ENCODE measurements at places on chromosomes 4 and X.
A peak's percentile ranks its signal among the peaks of the same experiment; 100 is the strongest.

DNA sequence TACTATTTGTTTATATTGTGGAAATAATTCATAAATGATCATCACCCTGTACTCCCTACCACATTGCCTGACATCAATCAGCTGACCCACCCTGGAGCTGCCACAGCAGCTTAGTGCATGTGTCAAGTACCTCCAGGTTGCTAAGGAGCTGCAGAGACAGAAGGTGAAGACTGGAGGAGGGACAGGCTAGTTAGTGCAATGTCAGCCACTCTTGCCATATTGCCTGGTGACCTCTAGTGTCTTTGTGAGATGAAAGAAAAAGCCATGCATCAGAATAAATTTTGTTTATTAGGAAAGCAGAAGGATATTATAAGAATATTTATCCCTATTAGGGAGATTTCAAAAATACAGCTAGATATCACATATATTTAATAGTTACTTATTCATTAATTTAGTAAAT, 243.9 kb upstream of the FAT4 start:
- no peak for DNase-seq

DNA sequence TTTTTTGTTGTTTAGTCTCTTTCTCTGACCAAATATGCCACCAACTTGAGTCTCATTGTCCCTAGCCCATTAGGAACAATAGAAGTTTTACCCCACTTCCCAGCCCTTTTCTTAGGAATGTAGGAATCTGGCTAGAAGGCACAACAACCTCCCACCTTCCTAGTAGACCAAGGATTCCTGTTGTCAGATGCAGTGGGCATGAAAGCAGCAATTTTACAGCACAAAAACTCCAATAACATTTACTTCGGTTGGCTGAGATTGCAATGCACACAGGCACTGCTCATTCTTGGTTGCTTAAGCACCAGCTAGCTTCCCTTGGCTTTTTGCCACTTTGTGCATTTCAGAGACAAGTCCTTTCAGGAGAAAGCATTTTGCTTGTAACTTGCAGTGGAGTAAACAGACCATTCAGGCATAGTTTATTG, 312.8 kb downstream of the TENM3 start:
- no peak for DNase-seq

DNA sequence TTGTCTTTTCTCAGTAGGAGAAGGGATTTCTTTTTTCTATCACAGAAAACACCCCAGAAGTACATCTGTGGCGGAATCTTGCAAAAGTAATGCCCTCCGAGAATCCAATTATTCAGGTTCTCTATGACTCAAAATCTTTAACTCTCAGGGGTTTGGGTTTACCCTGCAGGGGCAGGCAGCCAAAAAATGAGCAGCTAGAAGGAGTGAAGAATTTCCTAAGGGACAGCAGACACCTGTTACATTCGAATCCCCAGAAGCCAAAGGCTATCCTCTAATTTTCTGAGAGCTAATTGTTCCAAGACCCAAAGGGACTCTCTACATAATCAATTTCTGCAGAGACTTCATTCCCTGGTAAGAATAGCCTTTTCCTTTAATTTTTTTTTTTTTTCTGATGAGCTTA, 27.5 kb upstream of the CBR4 start:
- DNase-seq: no peak

DNA sequence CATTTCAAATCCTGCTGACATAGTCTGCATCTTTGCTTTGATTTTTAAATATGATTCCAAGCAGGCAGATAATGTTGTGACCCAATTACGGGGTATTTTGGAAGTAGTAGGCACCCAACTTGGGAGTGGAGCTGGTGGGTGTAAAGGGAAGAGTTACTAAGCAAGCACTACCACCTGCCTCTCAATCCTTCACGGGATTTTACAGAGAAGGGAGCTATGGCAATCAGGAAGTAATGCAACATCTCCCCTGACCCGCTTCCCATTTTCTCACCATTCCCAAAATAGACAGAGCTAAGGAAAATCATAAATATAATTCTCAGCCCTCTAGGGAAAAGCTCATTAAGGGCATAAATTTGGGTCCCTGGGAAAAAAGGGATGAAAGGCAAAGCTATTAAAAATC, 9.2 kb downstream of the APBB2 start:
- no peak for DNase-seq

- DNase-seq: no peak
These were observed 719.0 kb upstream of the FRG1 start for GRCh38 chr4:189221691-189222090.

DNA sequence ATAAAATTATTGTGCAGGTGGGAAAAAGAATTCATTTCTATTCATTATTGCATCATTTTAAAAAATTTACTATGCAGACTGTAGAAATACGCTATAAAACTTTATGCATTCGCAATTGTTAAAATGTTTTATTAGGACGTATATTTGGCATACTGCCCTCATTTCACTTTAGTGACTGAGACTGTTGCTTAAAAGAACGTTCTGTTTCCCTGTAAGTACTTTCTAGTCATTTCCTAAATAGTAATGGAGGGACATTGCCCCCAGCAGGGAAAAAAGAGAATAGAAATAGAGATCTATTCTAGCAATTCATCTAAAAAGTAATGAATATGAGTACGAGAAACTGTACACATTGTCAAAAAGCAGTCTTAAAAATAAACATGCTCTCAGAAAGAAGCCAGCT, 1295.8 kb upstream of the TENM3 start:
- DNase-seq: no peak

DNA sequence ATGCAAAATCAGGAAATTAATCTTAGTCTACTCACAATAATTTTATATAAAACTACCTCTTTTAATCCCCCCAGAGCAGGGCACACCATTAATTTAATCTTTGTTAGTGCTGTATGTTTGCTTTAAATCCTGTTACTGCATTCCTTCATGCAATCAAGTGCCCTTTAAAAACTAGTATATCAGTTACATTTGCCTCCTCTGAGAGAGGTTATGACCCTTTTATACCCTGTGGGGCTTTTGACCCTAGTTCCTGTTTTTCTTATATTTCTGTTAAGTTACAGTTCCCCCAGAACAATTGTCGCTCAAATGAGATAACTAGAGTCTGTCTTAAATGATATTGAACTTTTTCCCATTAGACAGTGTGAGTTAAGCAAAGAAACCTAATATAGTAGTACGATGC, 46.2 kb downstream of the GPC4 start:
- DNase-seq: no peak

DNA sequence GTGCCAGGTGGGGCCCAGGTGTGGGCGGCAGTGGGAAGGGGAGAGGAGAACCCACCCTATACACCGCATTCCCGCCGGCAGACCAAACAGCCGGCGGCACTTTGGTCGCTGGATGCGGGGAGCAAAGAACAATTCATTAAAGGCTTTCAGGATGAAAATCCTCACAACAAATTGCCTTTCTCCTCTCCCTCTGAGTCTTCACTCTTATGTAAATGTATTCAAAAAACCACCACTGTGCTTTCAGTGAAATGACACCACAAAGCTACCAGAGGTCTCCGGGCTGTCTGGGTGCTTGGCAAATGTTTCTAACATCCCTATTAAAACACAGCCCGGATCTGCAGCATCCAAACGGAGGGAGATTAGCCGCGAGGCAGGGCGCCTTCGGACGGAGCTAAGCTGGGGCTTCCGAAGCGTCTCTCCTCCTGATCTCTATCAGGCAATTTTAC, 171.8 kb upstream of the TBL1X start:
- DNase-seq: no peak

GRCh38 chr4:47486231-47486673, 1.2 kb downstream of the ATP10D start:
- DNase-seq: no peak

- DNase-seq: no peak
These were observed 181.6 kb upstream of the LEF1 start for GRCh38 chr4:108350332-108350731.

DNA sequence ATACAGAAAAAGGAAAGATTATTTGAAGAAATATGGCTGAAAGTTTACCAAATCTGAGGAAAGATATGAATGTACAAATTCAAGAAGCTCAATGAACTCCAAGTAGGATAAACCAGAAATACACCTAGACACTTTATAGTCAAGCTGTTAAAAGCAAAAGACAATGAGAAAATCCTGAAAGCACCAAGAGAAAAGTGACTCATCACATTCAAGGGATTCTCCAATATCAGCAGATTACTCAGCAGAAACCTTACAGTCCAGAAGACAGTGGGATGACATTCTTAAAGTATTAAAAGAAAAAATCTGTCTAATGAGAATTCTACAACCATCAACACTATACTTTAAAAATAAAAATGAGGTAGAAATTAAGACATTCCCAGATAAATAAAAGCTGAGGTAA, 223.8 kb upstream of the ZCCHC13 start:
- DNase-seq: no peak

GRCh38 chr4:31379364-31379763, 659.2 kb downstream of the PCDH7 start:
- DNase-seq: no peak

- peak; percentile 7 for DNase-seq
These were observed 979 bp downstream of the EFNB1 start for GRCh38 chrX:68829582-68830418.

DNA sequence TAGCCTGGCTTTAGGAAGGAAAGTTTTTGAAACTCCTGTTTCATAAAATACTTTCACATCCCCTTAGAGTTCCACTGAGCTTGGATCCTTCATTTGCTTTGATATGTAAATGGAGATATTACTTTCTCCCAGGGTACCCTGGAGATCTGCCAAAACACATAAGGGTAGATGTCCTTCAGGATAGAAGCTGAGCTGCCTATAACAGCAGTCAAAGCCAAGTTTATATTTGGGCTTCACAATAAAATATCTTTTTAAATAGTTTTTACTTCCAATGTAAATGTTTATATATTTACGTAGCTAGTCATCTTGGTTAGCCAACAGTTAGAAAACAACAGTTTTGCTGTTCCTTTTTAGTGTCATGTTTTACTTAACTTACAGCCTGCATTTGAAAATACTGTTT, 742.3 kb upstream of the POU3F4 start:
- no peak for DNase-seq

DNA sequence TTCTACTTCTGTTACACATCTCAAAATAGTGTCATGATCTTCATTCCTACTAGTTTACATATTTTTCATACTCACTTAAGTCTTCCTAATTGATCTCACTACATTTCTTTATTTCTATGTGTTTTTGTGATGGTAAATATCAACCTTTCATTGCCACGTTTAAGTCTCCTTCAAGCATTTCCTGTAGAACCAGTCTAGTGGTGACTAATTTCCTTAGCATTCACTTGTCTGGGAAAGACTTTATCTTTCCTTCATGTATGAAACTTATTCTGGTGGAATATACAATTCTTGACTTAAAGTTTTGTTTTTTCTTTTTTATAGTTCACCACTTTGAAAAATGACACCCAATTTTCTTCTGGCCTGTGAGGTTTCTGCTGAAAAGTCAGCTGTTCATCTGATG, 181.4 kb upstream of the NEIL3 start:
- DNase-seq: no peak

DNA sequence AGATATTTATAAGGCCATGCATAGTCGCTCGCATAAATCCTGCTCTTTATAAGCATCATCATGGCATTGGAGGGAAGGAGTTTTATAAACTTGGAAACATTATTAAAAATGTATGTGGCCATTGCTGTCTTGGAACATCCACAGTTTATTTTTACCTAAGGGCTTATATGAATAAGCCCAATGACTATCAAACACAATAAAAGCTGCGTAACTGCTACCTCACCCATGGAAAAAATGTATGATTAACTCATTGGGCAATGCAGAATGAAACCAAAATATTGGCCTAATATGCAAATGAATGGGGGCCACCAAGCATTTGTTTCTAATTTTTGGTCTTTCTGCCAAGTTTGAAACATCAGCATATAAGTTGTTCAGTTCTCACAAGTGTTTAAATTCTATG, 19.1 kb downstream of the GEMIN8 start:
- no peak for DNase-seq

DNA sequence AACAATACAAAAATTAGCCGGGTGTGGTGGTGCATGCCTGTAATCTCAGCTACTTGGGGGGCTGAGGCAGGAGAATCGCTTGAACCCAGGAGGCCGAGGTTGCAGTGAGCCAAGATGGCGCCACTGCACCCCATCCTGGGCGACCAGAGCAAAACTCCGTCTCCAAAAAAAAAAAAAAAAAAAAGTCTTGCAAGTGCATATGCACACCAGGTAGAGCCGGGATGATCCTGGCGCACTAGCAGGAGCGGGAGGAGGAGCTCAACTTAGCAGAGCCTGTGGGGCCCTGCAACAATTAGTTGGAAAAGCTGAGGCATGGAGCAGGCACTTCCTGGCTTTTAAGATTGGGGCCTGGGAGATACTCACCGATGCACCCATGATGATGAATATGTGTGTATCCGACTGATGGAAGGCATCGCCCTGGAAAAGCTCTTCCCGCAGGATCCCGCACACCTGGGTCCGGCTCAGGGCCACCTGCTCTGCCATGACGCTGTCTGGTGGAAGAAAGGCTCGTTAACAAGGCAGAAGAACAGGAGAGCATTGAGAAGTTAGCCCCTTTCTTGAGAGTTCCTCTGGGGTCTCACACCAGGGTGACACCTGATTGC, 872 bp downstream of the G6PD start:
- no peak for DNase-seq

DNA sequence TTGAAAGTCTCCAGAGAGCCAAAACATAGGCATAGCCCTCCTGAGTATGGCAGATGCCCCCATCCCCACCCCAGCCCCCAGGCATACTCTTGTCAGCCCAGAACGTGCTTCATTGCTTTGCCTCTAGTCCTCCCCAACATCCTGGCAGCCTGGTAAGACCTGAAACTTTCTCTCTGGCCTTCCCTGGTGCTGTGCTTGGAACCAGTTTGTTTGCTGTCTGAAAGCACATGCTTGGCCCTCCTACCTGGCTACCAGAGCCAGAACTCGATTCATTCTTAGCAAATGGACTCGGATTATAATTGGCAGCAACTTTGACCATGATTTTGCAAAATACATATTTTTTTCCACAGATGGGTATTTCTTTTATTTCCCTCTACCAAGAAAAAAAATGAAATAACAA, 248.1 kb downstream of the USP46 start:
- DNase-seq: no peak

- no peak for DNase-seq
These were observed 29.1 kb downstream of the PFKFB1 start for GRCh38 chrX:54964766-54965497.

DNA sequence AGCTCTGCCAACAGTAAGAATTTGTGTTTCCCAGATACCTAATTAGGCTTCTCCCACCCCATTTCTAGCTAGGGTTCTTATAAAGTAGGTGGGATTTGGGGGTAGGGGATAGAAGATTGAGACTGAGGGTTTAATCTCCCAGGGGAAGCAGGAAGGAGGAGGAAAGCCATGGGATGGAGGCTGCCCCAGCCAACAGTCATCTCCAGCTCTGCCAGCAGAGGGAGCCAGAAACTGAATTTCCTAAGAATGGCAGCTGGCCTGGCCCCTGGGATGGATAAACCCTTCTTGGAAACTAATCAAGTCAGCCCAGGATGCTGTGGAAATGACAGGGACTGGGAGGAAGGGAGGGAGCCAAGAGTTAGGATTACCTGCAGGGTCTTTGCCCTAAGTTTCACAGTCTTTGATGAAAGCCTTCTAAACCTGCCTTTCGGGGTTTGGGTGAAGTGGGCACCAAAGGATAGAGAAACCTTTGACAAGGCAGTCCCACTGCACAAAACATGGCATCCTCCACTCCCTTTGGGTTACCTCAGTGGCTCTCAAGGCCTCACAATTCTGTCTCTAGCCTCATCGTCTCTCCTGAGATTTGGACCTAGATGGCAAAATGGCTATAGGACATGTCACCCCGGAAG, 6.7 kb upstream of the ERCC6L start:
- DNase-seq: peak; percentile 31

GRCh38 chr4:77040854-77041725, 34.7 kb downstream of the CCNI start:
- no peak for DNase-seq

GRCh38 chrX:99750721-99751120, 659.4 kb downstream of the PCDH19 start:
- DNase-seq: no peak

Data from stimulated activated CD4-positive, alpha-beta T cell treated with anti-CD3 and anti-CD28 coated beads, Interleukin-12 subunit alpha, Interleukin-12 subunit beta, amount 100 ng/mL, for 4 hours (primary cell).